ENCODE measurements at places on chromosomes 2 and 18. TPM values are rescaled to one million over a fixed set of nuclear protein-coding genes. Genes with fewer than 3 reads are reported as not detected.

DNA sequence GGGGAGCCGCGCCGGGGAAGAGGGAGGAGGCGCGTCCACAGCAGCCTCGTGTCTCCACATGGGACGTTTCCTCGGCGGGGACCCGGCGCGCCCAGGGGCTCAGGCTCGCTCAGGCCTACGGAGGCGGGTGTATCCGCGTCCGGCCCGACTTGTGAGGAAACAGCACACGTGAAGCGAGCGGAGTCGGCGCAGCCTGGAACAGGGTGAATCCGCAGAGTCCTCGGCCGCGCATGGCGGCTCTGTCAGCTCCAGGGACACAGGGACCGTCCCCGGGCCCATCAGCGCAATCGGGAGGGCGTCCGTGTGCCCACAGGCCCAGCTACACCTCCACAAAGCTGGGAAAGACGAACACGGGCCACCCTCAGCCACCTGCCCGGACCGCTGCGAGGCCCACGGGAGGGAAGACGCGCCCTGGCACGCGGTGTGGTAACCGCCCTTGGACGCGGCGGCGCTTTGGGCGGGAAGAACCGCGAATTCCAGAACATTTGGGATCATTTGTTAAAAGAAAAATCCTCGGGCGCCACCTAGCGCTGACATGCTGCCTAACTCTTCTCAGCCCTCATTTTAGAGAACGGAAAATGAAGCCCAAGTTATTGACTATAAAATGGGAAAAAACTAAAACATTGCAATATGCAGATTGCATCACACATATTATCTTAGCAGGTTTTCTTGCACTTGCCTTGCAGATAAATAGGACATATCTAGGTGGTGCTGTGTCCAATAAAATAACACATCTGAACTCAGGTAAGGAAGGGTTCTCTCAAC lies 40.4 kb downstream of the TMEM18 start:
- peak; percentile 8 for DNase-seq

- no peak for DNase-seq
Observed at GRCh38 chr2:230011617-230012016, 57.1 kb downstream of the SLC16A14 start.

- DNase-seq, result no peak
Observed at GRCh38 chr2:95334916-95335641, 37.9 kb downstream of the KCNIP3 start.

Gene LAMA3
- 4.7 TPM for total RNA-seq

Gene CTNNA2
- total RNA-seq, result not detected

- DNase-seq, result no peak
Observed at GRCh38 chr18:23053776-23054457, 81.4 kb upstream of the CABLES1 start.

GRCh38 chr2:96537066-96537733 lies 648 bp downstream of the ARID5A start:
- no peak for DNase-seq

GRCh38 chr2:10709290-10709939 lies 12.0 kb upstream of the ATP6V1C2 start:
- no peak for DNase-seq

All from pulmonary artery endothelial cell (primary cell).